HTR-8/SVneo (cell line): ENCODE measurements at places on chromosomes 16 and 17.
A peak's percentile ranks its signal among the peaks of the same experiment; 100 is the strongest.

DNA sequence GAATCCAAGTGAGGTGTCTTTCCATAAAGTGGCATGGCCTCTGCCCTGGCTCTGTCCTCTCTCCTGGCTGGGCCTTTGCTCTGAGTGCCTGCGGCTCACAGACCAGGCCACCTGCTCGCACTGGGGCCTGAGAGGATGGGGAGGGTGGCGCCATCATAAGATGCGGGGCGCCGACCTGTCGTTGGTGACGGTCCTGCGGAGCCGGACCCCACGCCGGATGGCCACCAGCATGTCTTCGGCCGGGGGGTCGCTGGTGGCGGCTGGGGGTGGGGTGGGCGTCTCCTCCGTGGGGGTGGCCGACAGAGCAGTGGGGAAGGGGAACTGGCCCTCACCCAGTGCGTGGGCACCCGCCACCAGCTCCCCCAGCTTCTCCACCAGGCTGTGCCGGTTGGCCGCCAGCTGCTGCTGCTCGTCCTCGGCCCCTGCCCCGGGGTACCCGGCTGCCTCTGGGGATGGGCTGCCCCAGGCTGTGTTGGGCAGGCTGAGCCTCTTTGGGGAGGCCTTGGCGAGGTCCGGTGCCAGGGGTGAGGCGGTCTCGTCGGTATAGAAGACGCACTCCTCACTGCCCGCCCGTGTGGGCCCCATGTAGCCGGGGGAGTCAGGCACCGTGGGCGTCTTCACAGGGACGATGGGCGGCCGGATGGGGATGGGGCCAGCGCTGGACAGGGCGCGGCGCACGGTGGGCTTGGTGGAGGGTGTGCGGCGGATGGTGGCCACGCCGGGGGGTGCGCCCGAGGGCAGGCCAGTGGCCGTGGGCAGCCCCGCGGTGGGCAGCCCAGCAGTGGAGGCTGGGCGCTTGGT, 17.4 kb downstream of the IL34 start:
- no peak for DNase-seq

- no peak for DNase-seq
Measured at GRCh38 chr16:7746941-7747340, 414.3 kb downstream of the RBFOX1 start.

DNA sequence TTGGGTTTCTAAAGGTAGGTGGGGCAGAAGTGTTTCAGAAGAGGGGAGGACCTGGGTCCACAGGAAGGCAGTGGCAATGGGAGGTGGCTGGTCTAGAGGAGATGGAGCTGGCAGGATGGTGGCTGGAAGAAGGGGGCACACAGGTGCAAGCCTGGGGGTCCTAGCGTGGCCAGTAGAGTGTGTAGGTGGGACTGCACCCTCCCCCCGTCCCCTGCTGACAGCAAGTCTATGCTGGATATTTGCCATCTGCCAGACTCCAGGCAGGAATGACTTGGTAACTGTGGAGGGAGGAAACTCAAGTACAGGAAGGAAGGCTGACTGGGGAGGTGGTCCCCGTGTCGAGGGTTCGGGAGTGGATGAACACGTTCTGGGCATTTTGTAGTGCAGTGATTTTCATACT, 8.6 kb downstream of the MED9 start:
- no peak for DNase-seq

DNA sequence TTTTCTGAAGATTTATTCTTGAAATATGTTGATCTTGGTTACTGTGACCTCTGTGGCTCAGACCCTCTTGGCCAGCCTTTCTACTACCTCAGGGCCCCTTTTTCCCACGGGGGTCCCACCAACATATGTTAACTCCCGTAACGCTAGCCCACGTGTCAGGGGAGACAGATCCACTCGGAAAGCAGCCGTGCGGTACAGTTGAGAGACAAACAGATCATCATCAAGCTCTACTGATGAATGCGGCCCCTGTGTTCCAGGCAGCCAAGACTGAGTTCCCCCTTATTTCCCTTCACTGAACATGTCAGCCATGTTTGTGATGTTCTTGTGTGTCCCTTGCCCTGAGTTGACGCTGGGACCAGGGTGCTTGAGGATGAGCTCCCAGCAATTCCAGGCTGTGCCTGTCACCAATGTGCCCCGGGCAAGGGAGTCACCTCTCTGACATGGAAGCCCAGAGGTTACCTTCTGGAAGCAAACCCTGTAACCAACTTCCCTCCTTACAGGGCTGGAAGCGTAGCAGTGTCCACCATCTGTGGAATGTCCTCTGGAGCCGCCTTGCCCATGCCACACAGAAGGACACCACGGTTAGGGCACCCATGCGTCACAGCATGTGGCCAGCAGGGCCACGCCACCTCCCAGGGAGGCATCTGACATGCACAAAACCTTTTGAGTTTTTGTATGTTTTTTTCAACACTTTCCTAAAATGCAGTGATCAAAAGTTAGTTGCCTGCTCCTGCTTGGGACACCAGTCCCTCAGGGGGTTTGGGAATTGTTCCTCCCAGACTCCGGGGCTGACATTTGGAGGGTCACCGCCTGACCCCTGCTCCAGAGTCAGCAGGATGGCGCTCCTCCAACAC, 193.7 kb upstream of the CHMP6 start:
- no peak for DNase-seq

DNA sequence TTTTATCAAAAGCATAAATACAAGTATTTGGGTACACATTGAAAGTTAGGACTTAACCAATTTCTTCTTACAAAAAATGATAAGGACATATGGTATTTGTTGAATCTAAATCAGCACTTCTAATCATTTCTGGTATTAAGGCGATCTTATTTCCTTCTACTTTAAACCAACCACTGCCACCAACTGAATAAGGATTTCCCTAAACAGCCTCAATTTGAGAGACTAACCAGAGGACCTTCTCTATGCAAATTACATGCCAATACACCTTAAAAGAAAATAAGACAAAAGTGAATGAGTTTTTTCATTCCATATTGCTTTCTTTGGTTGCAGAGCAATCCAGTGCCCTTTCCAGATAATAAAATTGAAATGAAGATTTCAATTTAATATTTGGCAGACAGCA, 45.5 kb downstream of the GNA13 start:
- DNase-seq: no peak

DNA sequence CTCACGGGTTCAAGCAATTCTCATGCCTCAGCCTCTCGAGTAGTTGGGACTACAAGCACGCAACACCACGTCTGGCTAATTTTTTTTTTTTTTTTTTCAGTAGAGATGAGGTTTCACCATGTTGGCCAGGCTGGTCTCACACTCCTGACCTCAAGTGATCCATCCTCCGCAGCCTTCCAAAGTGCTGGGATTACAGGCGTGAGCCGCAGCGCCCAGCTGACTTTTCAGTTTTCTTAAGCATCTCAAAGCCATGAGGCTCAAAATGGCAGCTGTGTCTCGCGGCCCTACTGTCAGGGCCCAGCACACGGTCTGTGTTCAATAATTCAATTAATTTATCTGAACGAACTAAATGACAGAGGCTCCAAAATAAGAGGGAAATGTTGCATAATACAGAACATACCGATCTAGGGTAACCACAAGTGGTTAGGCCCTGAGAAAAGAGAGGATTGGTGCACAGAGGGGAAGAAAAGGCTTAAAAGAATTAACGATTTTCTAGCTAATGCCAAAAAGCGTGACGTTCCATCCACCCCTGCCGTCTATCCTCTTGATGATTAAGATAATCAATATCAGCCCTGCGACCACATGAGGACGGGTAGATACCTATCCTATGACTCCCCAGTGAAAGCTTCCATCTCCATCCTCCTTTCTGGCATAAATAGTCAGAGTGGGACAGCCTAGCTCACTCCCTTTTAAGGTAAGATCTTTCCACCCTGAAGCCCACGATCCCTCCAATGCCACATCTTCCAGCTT, 136.9 kb downstream of the SLC39A11 start:
- no peak for DNase-seq

DNA sequence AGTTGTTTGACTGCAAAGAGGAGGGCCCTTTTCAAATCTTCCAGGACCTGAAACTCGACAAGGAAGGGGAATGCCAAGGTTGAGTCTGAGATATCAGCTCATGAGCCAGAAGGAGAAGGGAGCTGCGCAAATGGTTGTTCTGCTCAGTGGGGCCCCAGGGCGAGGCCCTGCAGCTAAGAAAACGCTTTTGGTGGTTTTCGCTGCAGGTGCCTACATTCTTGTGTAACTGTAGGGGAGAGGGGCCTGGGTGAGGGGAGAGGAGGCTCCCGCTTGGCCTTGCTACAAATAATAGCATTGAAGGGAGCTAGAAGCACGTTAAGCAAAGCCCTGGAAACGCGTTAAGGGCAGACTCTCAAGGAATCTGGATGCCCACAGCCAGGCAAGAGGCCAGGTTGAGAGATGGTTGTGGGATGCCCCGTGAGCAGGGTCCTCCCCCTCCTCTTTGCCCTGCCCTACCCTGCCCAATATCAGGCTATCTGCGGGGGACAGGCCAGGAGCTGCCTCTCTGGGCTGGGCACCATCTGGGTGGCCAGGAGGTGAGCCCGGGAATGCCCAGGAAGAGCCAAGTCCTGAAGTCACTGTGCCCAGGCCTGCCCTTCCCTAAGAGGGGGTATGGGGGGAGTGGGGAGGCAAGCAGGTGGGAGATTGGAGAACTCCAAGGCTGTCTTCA, 21.9 kb downstream of the GPR142 start:
- no peak for DNase-seq

DNA sequence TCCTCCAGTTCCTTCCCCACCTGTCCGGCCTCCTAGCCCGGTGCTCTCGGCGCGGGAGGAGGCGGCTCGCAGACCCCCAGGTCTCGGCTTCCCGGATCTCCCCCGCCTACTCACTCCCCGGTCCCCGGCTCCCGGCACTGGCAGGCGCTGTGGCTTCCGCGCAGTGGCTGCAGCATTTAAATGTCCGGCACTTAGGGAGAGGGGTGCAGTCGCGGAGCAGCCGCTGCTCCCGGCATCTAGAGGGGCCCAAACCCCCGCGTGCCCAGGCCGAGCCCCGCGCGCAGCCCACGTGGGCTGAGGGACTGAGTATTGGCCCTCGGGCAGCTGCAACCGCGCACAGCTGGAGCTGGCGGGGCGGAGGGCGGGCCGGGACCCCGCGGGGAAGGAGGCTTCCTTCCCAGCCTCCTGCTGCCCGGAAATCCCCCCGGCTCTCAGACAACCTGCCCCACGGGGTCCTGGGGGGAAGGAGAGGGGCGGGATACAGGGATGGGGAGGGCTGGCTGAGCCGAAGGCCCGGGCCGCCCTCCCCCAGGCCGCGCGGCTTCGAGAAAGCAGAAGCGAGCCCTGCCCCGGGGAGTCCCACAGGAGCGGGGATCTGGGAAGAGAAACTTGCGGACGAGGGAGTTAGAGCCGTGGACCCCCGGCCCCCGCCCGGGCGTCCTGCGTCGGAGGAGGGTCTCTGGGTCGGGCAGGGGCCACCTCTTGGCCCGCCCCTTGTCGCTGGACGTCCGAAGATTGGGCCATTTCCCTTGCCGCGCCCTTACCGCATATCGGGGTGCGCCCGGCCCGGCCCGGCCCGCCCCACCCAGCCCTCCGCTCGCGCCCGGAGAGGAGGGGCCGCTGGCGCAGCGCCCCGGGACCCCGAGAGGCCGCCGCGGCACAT, at the start of gene MMP25:
Gene MMP25, plus strand, starts transcription at position 804 of the 883 bp plus-strand sequence. CDS start 357 bp downstream, outside the sequence.
- peak; percentile 31 for DNase-seq

DNA sequence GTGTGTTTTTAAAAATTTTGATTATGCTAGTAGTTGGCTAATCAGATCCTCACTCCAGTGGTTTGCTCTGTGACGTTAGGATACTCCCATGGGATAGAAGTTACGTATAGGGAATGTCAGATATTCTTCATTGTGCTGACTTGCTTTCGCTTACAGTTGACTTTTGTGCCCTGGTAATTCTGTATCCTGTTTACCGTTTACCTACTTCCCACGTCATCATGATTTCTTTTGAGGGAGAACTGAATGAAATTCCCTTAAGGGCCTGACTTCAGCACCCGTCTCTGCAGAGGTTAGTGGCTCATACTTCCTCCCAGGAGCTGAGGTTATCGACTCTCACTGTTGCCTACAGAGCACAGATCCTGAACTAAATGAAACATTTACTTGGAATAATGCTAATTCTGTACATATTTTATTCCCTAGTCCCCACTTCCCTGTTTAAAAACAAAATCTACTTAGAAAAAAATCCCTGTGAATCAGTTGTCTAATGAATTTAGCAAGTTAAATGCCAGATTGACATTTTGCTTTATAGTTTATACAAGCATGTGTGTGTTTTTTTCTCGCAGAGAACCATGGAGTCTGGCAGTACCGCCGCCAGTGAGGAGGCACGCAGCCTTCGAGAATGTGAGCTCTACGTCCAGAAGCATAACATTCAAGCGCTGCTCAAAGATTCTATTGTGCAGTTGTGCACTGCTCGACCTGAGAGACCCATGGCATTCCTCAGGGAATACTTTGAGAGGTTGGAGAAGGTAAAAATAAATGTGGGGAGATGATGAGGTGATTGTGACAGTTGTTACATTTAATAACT, 2.8 kb downstream of the PRKAR1A start:
- DNase-seq: no peak

GRCh38 chr16:84367750-84368307, 509 bp upstream of the ATP2C2 start:
- no peak for DNase-seq

DNA sequence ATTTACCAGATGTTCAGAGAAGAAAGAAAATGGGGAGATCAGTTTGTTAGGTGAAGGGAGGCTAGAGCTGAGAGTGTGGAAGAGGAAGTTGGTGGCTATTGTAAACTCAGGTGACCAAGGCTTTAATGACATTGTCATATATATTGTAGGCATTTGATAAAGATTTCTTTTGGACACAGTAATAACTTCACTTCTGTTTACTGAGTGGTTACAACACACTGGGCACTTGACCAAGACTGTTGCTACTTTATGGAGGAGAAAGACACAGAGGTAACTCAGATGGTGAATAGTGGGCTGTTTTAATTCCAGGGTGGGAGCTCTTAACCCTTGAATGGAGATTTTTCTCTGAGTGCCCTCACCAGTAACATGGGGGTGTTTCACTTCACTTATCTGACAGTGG, 46.0 kb downstream of the TNRC6A start:
- DNase-seq: no peak

DNA sequence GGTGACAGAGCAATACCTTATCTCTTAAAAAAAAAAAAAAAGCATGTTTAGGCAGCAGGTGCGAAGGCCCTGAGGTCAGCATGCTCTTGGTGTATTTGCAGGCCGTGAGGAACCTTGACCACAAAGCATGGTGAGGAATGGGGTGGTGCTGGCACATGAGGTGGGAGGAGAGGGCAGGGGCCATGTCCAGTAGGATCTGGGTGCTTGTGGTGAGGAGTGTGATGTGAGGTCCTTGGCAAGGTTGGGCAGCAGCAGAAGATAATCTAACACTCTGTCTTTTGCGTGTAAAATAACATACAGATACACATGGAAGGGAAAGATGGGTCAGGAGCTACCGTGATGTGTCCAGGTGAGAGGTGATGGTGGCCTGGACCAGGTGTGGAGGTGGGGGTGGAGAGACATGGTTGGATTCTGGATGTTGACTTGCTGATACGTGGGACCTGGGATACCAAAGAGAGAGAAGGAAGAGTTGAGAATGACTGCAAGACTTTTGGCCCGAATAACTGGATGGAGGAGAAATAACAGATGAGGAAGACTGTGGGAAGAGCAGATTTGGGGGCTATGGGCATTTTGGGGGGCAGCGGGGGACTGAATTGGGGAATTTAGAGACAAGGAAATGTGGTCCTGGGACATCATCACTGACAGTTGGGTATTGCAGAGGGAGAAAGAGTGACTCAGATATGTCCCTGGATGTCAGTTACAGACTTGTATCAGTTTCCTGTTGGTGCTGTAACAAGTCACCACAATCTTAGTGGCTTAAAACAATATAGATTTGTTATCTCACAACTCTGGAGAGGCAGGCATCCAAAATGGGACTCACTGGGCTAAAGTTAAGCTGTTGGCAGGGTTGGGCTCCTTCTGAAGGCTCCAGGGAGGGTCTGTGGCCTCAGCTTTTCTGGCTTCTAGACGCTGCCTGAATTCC, 274.9 kb downstream of the HAPSTR1 start:
- no peak for DNase-seq
